MG63 (cell line): ENCODE measurements at places on chromosomes 16 and 17. TPM values are rescaled to one million over a fixed set of nuclear protein-coding genes. Genes with fewer than 3 reads are reported as not detected.

KRTAP2-2 gene
- not detected in 2 replicates for total RNA-seq

NKD1 gene
- 0.07 and 0.12 TPM in 2 replicates for total RNA-seq

DNA sequence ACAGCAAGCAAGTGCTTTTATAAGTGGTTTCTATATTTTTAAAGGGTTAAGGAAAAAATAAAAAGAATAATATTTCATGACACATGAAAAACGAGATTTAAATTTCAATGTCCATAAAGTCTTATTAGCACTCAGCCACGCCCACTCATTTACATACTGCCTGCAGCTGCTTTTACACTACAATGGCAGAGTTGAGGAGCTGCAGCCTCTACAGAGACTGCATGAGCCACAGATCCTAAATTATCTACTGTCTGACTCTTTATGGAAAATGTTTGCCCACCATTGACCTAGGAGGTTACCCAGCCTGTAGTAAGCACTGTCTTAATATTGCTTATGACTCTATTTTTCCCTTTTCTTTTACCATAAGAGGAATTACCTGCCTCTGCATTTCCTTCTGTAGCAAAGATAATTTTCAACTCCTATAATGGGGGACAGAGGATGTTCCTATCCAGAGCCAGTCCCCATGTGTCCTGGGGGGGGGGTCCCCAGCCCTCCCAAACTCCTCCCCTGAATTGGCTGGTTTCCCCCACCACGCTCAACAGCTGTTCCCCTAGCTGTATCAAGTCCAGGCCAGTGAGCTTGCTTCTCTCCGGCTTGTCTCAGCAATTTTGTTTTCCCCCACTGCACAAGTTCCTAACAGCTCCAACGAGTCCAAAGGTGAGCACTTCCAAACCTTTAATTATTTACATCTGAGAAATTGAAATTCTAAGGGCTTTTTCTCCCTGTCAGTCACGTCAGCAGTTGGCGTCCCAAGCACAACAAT is 139.4 kb upstream of the ERCC4 start:
- no peak for DNase-seq

- no peak for DNase-seq
These were observed 67.7 kb downstream of the HLF start for GRCh38 chr17:55332296-55333041.

DNA sequence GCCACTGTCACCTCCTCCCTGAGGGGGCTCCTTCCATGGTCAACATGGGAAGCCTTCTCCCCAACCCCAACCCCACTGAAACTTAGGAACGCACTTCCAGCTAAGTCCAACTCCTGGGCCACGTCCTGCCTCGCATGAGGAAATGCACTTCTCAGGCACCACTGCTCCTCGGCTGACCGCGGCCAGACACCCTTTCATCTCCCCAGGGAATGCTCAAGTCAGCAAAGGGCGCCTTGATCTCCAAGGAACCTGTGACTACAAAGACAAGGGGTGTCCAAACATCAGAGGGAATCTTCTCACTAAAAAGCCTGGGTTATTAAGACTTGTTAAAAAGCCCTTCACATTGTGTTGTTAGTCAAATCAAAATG is 124.9 kb upstream of the HSBP1 start:
- DNase-seq: no peak

DNA sequence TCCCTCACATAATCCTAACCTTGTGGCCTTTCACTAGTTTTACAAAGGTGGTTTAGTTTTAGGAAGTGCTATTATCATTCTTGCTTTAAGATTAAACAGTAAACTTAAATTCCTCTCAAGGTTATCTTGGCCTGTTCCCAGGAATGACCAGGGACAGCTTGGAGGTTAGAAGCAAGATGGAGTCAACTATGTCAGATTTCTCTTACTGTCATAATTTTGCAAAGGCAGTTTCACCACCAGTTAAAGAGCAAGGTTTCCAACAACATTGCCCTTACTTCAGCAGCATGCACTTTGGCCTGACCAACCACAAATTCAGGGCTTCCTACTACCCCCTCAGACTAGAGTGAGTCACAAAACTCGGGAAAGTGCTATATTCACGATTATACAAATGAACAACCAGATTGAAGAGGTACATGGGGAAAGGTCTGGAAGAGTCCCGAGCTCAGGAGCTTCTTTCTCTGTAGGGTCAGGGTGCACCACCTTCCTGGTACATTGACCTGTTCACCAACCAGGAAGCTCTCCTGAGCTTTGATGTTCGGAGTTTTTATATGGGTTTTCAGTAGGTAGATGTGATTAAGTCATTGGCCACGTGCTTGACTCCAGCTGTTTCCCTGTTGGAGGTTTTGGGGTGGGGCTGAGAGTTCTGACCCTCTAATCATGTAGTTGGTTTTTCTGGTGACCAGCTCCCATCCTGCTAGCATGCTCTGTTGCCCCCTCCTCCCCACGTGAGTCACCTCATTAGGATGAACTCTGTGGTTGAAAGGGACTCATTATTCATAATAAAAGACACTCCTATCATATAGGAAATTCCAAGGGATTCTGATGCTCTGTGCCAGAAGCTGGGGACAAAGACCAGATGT is 19.4 kb downstream of the RHOT1 start:
- peak; percentile 73 for DNase-seq
